Spinal cord (tissue), 10 donors: ENCODE measurements at places on chromosomes 3 and 15. TPM values are rescaled to one million over a fixed set of nuclear protein-coding genes. Genes with fewer than 3 reads are reported as not detected.

DNA sequence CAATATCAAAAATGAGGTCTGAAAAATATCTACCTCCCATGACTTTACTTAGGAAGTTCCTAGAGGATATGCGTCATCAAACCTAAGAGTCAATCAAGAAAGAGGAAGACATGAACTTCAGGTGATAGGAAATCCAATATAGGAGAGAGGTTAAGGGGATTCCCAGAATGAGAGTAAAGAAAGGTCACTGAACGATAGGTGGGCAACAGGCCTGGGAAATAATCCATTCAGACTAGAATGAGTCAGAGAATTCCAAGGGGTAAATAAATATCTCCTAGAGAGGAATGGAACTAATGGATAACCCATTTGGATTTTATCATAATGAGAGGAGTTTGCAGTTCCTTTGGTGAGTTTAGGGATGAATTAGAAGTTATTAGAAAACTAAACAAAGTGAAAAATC is 131.1 kb upstream of the NUDT16 start:
- H3K4me3 ChIP-seq: no peak overlapping the region
- H3K4me1 ChIP-seq: no peaks in the 10 kb centered on the region
- H3K36me3 ChIP-seq: no peaks in the 10 kb centered on the region
- DNase-seq: no peak

GRCh38 chr3:62667714-62668113 is 207.5 kb downstream of the CADPS start:
- H3K36me3 ChIP-seq: no peaks in the 10 kb centered on the region
- H3K27ac ChIP-seq: no peak overlapping the region
- no peak for DNase-seq
- peaks cover 5% of the 10 kb centered on the region for H3K4me1 ChIP-seq
- H3K4me3 ChIP-seq: no peak overlapping the region
- H3K27me3 ChIP-seq: no peaks in the 10 kb centered on the region

GRCh38 chr3:96027718-96028117 is 786.7 kb upstream of the EPHA6 start:
- H3K27ac ChIP-seq: no peak overlapping the region
- H3K36me3 ChIP-seq: no peaks in the 10 kb centered on the region
- no peak for DNase-seq
- H3K4me1 ChIP-seq: no peaks in the 10 kb centered on the region
- H3K4me3 ChIP-seq: no peak overlapping the region
- no peaks in the 10 kb centered on the region for H3K27me3 ChIP-seq

GRCh38 chr15:87816811-87817210 is 439.7 kb downstream of the NTRK3 start:
- no peak for DNase-seq
- no peak overlapping the region for H3K4me3 ChIP-seq
- no peaks in the 10 kb centered on the region for H3K27me3 ChIP-seq
- H3K4me1 ChIP-seq: no peaks in the 10 kb centered on the region

DNA sequence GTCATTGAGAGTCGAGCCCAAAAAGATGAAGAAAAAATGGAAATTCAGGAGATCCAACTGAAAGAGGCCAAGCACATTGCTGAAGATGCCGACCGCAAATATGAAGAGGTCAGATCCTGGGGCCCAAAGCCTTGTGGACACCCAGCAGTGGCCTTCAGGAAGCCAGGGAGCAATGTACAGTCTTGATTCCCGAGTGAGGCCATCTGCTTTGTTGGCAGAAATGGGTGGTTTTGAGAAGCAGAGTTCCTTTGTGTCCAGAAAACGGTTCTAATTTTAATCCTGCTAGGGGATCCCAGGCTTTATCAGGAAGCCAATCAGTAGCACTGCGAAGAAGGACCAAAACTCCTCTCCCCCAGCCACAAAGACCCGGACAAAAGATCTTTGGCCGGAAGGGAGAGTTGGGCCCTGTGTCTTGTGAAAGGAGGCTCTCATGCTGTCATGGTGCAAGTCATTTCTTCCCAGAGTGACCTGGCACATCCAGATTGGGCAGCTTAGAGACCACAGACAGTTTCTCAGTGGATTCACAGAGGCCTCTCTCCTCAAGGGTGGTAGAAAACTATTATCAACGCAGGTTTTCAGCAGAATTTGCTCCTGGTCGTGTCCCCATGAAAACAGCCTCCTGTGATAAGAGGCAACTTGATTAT is 17.1 kb downstream of the TPM1 start:
- no peak overlapping the region for H3K4me3 ChIP-seq
- no peak overlapping the region for H3K27ac ChIP-seq
- peaks cover 42% of the 10 kb centered on the region for H3K36me3 ChIP-seq
- no peak for DNase-seq

- no peak overlapping the region for H3K27ac ChIP-seq
- H3K4me1 ChIP-seq: no peaks in the 10 kb centered on the region
- H3K4me3 ChIP-seq: no peak overlapping the region
- DNase-seq: no peak
- H3K27me3 ChIP-seq: no peaks in the 10 kb centered on the region
Observed at GRCh38 chr3:54008744-54009143, 113.6 kb upstream of the CACNA2D3 start.

DNA sequence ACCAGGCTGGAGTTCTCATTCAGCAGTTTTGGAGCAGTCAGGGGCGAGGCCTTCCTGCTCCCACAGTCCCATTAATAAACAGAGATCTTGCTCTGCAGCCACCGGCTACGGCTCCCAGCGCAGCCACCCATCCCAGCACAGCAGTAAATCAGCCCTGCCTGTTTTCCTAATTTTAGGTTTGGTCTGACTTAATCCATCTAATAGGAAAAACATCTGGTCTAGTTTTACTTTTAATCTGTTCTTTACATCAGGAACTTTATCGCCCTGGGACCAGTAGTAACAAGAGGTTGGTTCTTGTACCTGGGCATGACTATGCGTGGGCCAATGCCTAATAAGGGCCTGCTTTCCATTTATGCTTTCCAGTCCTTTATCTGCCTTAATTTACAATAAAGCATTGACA is 264.0 kb upstream of the DPH6 start:
- H3K27ac ChIP-seq: no peak overlapping the region
- no peaks in the 10 kb centered on the region for H3K36me3 ChIP-seq
- no peaks in the 10 kb centered on the region for H3K4me1 ChIP-seq

DNA sequence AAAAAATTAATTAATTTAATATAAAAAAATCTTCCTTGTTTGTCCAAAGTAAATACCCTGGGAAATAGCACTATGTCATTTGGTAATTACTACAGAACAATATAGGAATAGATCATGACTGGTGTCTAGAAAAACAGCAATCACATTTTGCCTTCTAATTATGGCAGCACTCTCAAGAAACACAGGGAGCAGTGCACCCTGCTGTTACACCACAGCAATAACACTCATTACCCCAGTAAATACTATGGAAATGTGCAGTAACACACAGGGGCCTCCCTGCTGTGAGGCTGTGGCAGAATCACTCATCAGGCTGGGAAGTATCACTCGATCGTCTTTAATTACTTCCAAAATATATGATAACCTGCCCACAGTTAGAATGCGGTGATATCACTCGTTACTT is 646.0 kb downstream of the TUSC7 start:
- no peak overlapping the region for H3K4me3 ChIP-seq
- H3K4me1 ChIP-seq: no peaks in the 10 kb centered on the region
- DNase-seq: peak; percentile 26
- no peaks in the 10 kb centered on the region for H3K36me3 ChIP-seq
- no peak overlapping the region for H3K27ac ChIP-seq
- H3K27me3 ChIP-seq: no peaks in the 10 kb centered on the region

DNA sequence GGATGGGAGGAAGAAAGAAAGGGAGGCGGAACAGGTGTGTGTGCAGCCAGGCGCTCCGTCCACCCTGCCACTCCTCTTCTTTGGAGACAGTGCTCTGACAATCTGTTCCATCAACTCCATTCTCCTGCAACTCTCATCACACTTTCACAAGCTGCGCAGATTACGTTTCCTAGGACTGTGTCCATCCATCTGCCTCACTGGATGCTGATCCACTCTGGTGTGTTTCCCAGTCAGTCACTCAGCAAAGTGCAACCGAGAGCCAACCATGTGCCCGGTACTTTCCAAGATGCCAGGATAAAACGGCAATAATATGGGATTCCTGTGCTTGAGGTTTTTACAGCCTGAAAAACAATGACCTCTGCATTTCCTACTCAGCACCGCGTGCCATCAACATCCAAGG is 59.6 kb downstream of the SLC12A8 start:
- no peak overlapping the region for H3K4me3 ChIP-seq
- H3K4me1 ChIP-seq: peaks cover 19% of the 10 kb centered on the region
- no peak for DNase-seq

DNA sequence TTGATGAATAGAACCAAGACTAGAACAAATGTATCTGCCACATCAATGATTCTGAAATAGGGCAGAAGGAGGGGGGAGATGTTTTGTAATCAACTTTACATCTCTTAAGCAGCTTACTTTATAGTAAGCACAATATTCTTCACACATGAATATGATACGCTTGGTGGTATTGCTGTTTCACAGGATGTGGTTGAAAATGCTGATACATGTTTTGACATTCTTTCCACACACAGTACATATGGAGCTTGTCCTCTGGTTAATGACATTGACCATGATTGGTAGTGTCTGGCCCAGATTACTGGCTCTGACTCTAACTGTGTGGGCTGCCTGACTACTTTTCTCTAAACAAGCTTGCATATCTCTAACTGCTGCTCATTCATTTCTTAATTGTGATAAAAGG is 168.9 kb downstream of the KLHL25 start:
- H3K4me3 ChIP-seq: no peak overlapping the region
- H3K27me3 ChIP-seq: no peaks in the 10 kb centered on the region
- no peak overlapping the region for H3K27ac ChIP-seq
- no peak for DNase-seq
- peaks cover 3% of the 10 kb centered on the region for H3K4me1 ChIP-seq

REC114 gene
- not detected for total RNA-seq

RARB gene
- total RNA-seq: 43.8 TPM
